ENCODE measurements at places on chromosomes 3 and 15.

GRCh38 chr3:123409443-123410148 lies 39.3 kb downstream of the ADCY5 start:
- no peak for DNase-seq

DNA sequence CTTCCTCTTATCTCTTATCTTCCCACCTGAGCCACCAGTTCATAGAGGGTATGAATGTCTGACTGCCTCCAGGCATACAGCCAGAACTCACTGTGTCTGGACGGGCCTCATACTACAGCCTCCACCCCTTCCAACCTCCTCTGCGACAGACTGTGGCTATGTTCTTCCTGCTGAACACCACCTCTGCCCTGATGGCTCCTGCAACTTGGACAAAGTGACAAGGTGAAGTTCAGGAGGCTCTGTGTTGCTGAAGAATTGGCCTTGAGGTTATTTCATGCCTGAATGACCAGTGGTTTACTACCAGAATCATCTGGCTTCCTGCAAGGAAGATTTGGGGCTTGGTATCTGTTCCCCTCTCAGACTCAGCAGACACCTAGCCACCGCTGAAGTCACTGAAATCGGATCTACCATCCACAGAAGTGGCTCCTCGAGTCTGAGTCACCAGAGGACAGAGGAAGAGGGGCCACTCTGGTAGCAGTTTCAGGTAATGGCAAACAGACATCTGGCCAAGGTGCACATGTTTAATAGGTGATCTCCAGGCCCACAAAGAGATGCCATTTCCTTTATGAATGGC lies 14.2 kb upstream of the ULK3 start:
- DNase-seq, result no peak

DNA sequence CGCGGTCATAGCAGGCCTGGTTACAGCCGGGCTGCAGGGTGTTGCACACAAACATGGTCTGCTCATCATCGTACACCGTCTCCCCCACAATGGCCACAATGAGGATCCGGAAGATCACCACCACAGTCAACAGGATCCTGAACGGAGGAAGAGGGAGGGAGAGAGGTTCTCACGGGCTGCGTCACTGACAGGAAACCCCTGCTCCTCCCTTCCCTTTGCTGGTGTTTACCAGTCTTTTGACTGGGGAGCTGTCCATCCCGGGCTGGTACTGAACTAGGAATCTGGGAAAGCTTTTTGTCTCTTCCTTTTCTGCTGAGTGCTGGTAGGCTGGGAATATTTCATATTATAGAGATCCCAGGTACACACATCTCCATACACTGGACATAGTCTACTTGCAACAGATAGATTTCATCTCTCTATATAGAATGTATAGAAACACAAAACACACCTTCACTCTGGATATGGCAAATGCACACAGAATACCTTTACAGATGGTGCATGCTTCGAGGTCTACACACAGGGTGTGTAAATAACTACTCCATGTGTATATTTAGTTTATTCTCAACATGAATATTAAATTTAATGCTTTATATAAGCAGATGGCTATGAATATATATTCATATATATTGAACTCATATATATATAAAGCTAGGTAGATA lies 1.4 kb downstream of the GJD2 start:
- peak; percentile 1 for DNase-seq

DNA sequence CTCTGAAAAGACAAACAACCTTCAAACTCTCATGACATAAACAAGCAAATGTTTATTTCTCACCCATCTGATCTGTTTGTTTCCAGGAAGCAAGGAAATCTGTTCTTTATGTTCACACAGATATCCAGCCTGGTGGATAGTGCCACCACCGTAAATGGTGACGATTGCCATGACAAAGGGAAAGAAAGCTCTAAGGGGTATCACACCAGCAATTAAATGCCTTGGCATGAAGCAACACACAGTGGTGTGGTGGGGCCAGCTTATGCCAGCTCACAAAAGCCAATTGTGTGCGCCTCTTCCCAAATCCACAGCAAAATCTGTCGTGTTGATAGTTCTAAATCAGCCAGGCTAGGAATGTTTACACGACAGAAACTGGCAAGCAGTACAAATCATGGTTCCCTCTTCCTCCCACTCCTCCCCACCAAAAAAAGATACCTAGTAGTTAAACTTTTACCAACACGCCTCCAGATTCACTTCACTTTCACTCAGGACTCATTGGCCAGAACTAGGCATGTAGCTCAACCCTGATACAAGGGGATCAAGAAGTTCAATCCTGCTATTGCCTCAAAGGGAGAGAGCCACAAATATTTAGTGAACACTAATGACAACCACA lies 189.2 kb upstream of the SLCO3A1 start:
- DNase-seq, result no peak

DNA sequence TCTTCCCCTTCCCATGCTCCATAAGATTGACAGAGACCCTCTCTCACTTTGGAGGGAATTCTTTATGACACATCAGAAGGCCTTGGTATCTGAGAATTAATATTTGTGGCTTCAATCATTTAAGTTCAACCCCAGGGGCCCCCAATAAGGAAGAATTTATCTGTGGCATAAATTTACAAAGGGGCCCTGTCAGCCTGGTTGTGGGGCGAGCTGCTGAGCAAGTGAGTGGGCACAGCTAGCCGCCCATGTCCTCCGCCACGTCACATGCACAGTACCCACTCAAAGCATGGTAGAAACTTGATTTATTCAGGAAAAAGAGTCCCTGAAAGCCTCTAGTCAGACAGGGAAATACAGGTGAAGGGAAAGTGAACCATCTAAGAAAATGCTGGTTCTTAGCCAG lies 13.3 kb downstream of the PLXNB1 start:
- no peak for DNase-seq

GRCh38 chr3:31531452-31531991 lies 1.2 kb upstream of the STT3B start:
- DNase-seq, result no peak

DNA sequence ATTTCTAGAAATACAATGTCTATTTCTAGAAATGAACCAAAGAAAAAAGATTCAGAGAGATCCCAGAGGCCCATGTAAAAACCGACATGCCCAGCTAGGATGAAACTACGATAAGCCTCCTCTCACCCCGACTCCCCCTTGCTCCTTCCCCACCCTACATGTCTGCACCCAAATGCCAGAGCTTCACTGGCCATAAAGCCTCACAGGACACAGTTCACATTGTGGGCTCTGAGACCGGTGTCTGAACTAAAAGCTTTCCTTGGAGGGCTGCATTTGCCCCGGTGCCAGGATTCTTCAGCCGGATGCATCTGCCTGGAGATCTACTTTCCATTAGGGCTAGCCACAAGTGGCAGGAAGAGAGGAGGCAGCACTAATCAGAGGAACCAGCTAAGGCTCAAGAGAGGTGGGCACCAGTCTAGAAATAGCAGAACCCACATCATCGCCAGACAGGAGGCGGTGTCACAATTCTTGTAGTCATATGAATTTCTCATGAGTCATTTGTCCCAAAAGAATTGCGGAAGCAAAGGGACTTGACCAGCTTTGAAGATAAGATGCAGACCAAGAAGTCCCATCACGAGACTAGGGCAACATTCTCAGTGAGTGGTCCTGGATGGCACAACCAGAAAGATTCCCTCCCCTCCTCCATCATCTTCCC lies 353.6 kb downstream of the NTRK3 start:
- no peak for DNase-seq

DNA sequence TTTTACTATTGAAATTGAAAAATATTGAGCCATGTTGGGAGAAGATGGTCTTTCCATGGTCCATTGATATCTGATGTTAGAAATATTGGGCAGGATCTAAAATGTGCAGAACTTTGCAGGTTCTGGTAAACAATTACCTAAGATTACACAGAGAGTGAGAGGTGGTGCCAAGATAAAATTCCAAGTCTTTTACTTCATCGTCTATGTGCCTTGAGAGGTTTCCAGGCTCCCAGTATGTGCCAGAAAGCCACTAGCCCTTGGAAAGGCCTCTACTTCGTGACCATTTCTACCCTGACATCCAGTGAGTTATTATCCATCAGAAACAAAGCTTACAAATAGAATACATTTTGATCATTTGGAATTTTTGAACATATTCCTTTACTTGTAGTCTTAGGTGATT lies 27.6 kb downstream of the CD200 start:
- DNase-seq, result no peak

Data from T1000 (cell line).